Tongue (tissue), 3 donors: ENCODE measurements at places on chromosomes 6 and 20. TPM values are rescaled to one million over a fixed set of nuclear protein-coding genes. Genes with fewer than 3 reads are reported as not detected.

DNA sequence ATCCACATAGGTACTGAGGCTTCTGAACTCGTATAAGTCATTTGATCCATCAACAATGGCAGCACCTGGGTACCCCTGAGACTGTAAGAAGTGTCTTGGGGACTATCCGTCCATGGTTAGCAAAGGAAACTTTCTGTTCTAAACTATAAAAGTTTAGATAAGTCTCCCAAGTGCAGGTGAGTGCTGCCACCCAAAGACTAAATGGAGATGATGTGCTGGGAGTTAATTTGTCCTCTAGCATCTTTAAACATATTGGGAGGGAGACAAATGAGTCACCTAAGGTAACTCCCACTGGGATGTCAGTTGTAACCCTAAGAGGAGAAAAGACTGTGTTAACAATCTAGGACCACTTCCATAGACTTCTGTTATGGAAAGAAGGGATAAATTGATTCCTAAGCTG lies 6.2 kb downstream of the BEND6 start:
- DNase-seq = no peak

The C6orf118 gene
- total RNA-seq = 0.72 TPM

DNA sequence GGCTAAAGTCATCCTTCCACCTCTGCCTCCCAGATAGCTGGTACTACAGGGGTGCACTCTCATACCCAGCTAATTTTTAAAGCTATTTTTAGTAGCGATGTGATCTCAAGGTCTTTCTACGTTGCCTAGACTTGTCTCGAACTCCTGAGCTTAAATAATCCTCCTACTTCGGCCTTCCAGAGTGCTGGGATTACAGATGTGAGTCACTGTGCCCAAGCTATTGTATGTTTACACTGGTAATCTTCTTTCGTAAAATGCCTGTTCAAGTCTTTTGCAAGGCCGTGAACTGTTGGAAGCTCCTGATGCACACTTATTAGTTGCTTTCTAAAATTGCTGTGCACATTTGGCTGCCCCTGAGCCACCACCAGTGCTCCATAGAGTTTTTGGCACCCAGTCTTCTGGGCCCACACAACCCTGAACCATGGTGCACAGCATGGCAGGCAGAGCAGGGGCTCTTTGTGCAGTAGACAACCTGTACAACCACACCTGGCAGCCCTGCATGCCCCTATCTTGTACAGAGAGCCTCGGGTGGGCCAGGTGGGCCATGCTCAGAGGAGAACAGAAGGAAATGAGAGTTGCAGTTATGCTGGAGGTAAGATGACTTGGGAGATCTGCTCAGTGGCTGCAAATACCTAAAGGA lies 33.3 kb downstream of the PDRG1 start:
- DNase-seq = no peak

The GHRH gene
- total RNA-seq = not detected

DNA sequence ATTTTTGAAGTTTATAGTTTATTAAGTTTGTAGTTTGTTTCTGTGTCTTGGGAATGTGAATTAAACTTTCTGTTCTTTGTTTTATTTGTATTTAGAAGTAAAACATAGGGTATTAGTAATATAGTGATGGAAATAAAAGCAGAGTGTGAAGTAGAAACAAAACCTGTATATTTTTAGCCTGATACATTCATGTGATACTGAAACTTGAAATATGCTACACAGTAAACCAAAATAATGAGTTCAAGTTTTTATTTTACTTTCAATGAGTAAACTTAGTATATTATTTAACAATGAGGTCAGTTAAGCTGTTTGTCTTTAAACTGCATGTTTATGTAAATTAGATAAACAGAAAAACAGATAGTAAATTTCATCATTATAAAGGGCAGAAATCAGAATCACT lies 1592.6 kb downstream of the GRIK2 start:
- DNase-seq = no peak

DNA sequence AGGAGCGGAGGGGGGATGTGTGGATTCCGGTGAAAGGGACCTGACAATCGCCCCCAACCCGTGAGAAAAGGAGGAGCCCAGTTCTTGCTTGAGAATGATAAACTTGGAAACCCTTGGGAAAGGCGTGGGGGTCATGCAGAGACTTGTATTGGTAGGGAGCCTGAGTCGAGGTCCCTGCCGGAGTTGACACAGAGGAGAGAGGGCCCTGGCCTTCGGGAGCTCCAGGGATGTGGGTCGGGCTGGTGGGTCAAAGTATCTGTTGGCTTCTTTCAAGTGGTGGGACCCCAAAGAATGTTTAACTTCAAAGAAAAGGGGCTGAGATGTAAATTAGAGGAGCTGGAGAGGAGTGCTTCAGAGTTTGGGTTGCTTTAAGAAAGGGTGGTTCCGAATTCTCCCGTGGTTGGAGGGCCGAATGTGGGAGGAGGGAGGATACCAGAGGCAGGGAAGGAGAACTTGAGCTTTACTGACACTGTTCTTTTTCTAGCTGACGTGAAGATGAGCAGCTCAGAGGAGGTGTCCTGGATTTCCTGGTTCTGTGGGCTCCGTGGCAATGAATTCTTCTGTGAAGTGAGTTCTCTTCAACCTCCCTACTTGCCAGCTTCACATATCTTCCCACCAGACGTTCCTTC lies 571 bp downstream of the CSNK2B start:
- no peak for DNase-seq

The SLA2 gene
- total RNA-seq = 0.21 TPM

- DNase-seq = no peak
Observed at GRCh38 chr6:35954333-35954732, 33.4 kb upstream of the SRPK1 start.

- no peak for DNase-seq
Observed at GRCh38 chr6:151313066-151313491, 73.3 kb downstream of the AKAP12 start.

- DNase-seq = no peak
Observed at GRCh38 chr20:46240065-46240464, 68.2 kb downstream of the CDH22 start.

GRCh38 chr6:33616913-33617312 lies 4.2 kb upstream of the ITPR3 start:
- no peak for DNase-seq

- DNase-seq = no peak
Observed at GRCh38 chr6:86217906-86218305, 575.2 kb upstream of the SYNCRIP start.

The MOCS1 gene
- 13.7 TPM for total RNA-seq
